ENCODE measurements at places on chromosomes 7 and 10.

DNA sequence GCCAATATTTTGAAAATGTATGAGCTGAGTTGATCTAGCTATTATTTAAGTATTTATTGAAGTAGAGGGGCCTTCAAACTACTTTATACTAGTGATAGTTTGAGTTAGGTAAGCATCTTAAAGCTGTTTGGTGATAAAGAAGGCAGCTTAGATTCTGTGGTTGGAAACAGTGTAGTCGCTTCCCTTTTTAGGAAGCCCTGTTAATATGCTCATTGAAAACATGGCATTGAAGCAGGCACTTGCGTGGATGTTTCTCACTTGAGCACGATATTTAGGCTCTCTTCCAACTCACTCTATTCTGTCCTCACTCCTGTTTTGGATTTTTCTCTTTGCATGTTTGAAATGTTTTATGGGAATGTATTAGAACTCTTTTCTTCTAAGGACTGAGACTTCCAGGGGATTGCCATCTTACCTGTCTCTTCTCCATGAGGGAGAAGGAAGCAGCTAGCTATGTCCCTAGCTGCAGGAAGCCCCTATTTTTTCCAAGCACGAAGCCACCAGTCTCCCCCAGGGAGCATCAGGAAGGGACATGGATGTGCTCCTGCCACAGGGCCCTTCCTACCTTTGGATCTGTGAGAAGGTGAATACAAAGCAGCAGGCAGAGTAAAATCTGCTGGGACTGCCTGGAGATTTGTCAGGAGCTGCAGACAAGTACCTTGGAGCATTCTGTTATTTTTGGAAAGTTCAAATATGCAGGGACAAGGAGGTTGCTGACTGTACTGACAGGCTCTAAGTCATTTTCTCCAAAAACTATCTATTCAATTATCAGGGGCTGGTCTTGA is 22.0 kb upstream of the BMPR1A start:
- DNase-seq: no peak

DNA sequence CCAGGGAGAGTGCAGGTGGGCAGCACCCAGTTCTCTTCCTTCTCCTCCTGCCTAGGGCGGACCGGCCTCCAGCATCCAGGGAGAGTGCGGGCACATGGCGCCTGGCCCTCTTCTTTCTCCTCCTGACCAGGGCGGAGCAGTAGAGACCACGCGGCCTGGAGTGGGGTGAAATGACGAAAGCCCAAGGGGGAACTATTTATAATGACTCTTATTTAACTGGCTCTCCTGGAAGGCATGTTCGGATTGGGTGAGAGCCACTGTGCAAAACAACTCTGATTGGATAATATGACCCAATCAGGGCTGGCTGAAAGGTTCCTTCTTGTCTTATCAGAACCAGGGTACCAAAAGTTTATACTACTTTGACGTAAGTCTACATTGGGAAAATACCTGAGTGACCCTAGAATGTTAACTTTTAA is 63.1 kb downstream of the ZNF37A start:
- DNase-seq: no peak

- no peak for DNase-seq
These were observed 134.6 kb downstream of the RNF216 start for GRCh38 chr7:5646846-5647245.

- no peak for DNase-seq
These were observed 28.0 kb downstream of the TMEM270 start for GRCh38 chr7:73888959-73889358.

DNA sequence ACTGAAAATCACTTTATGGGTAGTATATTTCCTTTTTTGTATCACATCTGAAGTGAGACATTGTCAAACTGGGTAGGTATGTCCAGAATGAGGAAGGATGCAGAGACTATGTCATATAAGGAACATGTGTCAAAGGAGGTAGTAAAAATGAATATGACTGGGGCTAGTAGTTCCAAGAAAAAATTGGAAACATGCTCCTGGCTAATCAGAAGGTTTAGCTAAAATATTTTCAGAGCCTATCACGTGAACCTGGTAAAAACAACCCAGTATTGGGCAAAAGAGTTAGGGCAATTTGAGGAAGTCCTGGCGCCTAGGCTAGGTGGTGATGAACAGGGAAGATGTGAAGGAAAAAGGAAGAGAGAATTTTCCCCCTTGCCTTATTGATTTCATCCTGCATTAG is 26.4 kb downstream of the ENTPD1 start:
- no peak for DNase-seq

- no peak for DNase-seq
These were observed 162.6 kb upstream of the AGR3 start for GRCh38 chr7:17044396-17044795.

- no peak for DNase-seq
These were observed 67.7 kb upstream of the SVIL start for GRCh38 chr10:29702273-29703164.

- DNase-seq: no peak
These were observed 3.5 kb upstream of the LRMDA start for GRCh38 chr10:75427951-75428350.

- no peak for DNase-seq
These were observed 599.7 kb downstream of the PTPRN2 start for GRCh38 chr7:157987906-157988305.

DNA sequence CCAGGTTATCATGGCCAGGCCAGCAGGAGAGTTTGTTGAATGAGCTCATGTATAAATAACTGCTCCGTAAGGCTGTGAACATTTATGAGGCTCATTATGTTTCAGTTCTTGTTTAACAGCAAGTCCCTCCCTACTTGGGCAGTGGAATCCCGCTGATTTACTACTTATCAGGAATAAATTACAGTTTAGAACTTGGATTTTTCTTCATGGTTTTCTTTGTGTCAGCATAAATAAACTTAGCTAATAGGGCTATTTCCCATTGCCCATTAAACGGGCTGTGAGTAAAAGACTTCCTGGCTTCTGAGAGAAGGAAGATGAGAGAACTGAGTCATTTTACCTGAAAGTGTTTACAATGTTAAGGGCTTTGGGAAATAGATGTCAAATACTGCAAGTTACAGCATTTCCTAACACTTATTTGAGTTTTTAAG is 701.6 kb upstream of the ANKRD30A start:
- no peak for DNase-seq

DNA sequence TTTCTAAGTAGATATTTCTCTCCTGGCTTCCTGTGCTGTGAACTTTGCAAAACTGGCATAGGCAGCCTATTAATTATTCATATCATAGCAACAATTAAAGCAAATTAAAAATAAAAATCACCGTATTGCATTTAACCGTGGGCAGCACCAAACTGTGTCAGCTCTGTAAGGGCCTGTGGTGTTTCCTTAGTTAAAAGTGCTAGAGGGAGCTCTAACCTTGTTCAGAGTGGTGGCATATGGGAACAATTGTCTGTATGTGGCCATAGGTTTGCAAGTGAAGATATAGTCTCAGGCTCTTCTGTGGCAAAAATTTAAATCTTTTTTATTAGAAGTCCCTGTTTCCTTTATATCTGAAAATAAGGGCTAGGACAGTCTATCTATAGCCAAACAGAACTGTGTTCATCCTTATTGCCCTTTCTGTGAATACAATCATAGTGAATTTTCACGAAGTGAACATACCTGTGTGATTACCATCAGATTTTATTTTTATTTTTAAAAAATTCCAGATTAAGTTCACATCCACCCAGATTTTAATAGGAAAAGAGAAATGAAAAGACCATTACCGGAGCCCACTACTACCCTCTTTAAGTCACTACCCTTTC is 92.6 kb downstream of the POLL start:
- no peak for DNase-seq

DNA sequence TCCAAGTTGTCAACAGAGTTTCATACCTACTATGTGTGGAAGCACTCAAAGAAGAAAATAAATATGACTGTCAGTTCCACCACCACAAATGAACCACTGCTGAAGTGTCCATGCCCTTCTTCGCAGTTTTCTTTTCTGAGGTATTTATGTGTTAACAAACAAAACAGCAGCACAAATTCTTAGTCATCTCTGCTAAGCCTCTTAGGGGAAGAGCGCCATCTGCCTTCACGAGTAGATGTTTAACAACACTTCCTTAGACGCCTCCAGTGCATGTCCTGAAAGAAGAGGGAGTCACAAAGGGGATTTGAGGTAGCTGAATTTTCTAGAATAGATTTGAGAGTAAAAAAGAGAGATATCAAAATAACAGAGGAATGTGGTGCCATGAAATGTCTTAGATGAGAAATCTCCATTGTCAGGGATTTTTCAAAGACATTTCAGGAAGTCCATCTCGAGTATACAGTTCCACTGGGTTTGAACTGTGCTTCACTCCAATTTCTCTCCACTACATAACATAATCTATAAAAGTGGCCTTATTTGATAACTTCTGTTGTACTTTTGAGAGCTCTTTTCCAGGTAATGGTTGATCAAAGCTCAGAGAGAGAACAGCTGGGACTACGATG is 775.3 kb upstream of the POM121L12 start:
- no peak for DNase-seq

GRCh38 chr7:157497367-157497743 is 160.6 kb downstream of the DNAJB6 start:
- DNase-seq: no peak

DNA sequence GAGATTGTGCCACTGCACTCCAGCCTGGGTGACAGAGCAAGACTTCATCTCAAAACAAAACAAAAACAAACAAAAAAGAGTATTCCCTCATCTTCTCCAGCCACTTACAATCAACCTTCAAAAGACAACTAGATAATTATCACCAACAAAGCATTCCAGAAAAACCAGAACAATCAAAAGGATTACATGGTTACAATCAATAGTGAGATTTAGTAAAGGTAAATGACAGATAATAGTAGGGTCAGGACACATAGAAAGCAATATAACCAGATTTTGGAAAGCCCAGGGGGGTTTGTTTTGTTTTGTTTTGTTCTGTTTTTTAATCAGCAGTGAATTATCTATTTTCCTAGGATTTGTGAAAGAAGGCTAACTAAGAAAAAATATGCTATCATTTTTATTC is 91.0 kb upstream of the PTN start:
- no peak for DNase-seq

- no peak for DNase-seq
These were observed 47.7 kb downstream of the LRRC20 start for GRCh38 chr10:70334526-70335245.

DNA sequence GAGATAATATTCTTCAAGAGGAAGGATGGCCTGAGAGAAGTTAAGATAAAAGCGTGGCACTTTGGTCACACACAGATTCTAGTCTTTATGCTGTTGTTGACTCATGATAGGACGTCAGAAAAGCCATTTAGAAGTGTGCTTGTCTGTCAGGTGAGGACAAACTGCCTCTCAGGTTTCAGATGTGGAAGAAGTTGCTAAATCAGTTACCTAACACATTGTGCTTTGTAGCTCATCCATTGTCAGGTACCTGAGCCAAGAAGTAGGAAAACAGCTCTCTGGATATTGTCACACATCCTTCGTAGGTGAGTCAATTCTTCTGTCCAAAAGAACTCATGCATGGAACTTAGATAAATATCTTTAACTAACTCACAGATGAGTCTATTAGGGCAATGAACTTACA is 49.5 kb upstream of the PHYHIPL start:
- no peak for DNase-seq

- no peak for DNase-seq
These were observed 348.9 kb downstream of the ATRNL1 start for GRCh38 chr10:115441907-115442545.

DNA sequence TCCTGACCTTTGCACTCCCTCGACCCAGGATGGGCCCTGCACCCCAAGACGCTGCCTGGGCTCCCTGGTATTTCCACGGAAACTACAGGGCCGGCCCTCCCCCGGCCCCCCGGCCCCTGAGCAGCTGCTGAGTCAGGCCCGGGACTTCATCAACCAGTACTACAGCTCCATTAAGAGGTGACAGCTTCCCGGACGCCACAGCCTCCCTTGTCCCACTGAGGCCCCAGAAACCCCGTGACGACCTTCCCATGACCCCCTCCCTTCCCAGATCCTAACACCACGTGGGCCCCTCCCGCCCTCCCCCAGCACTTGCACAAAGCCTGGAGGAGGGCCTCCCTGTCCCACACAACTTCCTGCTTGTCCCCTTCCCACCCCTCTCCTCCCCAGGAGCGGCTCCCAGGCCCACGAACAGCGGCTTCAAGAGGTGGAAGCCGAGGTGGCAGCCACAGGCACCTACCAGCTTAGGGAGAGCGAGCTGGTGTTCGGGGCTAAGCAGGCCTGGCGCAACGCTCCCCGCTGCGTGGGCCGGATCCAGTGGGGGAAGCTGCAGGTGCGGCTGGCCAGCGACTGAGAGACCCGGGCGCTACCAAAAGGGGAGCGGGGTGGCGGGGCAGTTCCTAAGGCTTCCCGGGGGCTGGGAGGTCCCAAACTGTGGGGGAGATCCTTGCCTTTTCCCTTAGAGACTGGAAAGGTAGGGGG is 5.7 kb downstream of the NOS3 start:
- peak; percentile 59 for DNase-seq

- DNase-seq: no peak
These were observed 656.1 kb downstream of the INHBA start for GRCh38 chr7:41046776-41047175.

- no peak for DNase-seq
These were observed 657.2 kb downstream of the INHBA start for GRCh38 chr7:41045556-41046123.

- no peak for DNase-seq
These were observed 36.5 kb downstream of the GLUD1 start for GRCh38 chr10:87058171-87058570.

- peak; percentile 7 for DNase-seq
These were observed 4.7 kb upstream of the GAD2 start for GRCh38 chr10:26211781-26212444.

DNA sequence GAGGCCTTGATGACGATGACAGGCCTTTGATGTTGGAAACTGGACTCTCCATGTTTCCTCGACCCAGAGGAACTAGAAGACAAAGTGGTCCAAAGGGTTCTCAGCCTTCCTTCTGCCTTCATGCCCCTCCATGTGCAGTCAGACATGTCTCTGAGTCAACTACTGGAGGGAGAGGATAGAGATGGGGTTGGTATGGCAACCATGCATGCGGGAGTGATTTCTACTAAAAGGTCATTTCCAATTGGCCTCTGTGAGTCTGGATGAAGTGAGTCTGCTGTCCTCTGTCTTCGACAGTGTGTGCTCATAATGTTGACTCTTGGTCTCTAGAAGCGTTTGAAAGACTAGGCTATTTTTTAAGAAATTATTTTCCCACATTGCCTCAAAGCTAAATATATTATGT is 29.2 kb downstream of the STK17A start:
- DNase-seq: no peak

DNA sequence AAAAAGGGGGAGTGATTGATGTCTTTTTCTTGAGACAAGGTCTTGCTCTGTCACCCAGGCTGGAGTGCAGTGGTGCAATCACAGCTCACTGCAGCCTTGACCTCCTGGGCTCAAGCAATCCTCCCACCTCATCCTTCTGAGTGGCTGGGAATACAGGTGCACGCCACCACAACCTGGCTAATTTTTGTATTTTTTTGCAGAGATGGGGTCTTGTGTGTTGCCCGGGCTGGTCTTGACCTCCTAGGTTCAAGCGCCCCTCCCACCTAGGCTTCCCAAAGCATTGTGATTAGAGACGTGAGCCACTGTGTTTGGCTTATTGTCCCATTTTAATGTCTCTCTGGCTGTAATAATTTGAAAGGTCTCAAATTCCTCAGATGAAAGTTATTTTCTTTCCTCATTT is 21.8 kb downstream of the UPP1 start:
- DNase-seq: no peak
